ENCODE measurements at places on chromosomes 1 and 21. TPM values are rescaled to one million over a fixed set of nuclear protein-coding genes. Genes with fewer than 3 reads are reported as not detected.

DNA sequence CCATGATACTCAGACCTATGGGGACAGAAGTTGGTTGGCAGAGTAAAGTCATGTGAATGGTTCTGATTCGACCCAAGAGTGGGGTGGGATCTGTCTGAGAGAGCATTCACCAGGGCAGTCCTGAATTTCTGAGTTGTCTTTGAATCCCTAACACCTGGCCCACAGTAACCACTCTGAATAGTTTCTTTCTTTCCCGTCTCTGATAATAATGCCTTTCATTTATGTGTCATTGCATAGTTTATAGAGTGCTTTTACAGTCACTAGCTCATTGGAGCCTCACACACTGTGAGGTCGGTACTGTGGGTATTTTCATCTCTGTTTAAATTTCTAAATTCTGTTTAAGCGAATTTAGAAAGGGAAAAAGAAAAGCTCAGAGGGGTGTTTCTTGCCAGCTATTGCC lies 147.1 kb downstream of the C1orf21 start:
- no peak for DNase-seq

DNA sequence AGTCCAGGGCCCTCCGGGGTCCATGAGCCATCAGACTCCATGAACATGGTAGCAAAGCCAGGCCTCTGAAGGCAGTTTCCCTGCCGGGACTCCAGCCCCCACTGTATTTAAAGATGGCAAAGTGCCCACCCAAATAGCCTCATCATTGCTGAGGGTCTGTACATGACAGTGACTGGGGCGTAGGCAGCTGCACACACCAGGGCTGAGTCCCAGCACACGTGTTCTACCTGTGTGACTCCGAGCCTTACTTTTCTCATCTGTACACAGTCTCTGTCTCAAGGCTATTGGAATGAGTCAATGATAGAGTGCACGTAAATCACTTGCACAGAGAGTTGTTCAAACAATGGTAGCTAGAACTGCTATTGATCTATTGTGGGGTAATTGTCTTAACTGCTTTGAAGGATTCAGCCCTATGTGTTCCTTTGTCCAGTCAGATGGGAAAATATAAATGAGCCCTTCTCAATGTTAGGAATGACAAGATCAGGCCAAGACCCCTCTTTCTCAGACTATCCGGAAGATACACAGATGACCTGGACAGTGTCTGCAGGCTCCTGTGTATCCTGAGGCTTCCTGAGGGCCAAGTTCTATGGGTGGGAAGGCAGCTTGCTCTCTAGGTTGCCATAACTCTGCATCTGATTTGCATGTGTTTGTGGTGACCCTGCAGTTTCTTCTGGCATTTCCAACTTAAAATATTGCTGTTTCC lies 48.9 kb downstream of the RASSF5 start:
- DNase-seq: no peak

Gene CRABP2
- total RNA-seq: 88.7 TPM

Gene EXTL1
- 4.3 TPM for total RNA-seq

DNA sequence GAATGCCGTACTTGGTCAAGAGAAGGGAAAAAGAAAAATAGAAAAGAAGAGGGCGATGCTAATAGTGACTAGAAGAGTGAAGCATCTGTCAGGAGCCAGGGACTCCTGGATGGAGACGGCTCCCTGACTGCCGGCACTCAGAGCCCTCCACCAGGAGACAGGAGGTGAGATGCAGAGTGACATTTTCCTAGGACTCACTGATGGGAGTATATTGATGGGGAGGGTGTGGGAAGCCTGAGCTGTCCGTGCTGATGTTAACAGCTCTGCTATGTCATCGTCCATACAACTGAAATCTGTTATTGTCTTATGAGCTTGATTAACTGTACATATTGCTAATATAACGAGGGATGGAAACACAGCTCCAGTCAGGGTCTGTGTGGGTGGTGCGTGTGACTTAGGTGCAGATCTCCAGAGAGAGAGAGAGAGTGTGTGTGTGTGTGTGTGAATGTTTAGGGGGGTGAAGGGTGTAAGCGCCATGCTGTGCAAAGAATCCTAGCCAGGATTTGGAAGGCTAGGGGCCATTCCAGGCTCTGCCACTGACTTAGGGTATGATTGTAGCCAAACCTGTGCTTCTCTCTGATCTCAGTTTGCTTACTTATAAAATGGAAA lies 123.0 kb upstream of the KLHDC7A start:
- no peak for DNase-seq

- DNase-seq: no peak
These were observed 13.0 kb downstream of the FAM229A start for GRCh38 chr1:32349211-32349708.

Gene PROX1
- total RNA-seq: 0.32 TPM

GRCh38 chr1:36754366-36754765 lies 271.7 kb upstream of the CSF3R start:
- peak; percentile 29 for DNase-seq

Gene FAM78B
- total RNA-seq: 0.13 TPM

- DNase-seq: no peak
These were observed 327.3 kb downstream of the TTLL7 start for GRCh38 chr1:83671586-83671985.

- DNase-seq: no peak
These were observed 522 bp downstream of the TEX35 start for GRCh38 chr1:178513278-178513983.

DNA sequence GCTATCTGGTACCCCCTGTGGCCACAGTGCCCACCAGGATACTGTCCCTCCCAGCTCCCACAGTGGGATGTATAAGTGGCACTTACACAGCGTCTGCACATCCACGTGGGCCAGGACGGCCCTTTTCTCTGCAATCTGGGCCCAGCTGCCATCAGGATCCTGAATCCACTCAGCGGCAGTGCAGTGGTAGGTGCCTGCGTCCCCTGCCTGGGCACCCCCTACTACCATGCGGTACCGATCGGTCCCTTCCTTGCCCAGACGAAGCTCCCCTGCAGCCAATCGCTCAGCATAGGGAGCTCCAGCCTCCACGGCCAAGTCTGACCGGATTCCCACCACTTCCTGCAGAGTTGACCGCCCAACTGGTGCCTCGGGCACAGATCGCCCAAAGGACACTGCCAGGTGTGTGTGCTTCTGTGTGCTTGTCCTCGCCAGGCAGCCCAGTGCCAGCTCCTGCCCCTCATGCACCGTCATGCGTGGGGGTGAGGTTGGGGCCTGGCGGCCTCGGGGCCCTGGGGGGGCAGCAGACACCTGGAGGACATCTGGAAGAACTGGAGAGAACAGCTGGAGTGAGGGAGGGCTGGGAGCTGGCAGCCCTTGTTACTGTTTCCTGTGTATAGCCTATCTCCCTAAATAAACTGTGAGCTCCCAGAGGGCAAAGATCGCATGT lies 4.7 kb downstream of the IGSF8 start:
- DNase-seq: peak; percentile 75

Gene CFHR3
- total RNA-seq: not detected

Gene TP73
- 0.58 TPM for total RNA-seq

DNA sequence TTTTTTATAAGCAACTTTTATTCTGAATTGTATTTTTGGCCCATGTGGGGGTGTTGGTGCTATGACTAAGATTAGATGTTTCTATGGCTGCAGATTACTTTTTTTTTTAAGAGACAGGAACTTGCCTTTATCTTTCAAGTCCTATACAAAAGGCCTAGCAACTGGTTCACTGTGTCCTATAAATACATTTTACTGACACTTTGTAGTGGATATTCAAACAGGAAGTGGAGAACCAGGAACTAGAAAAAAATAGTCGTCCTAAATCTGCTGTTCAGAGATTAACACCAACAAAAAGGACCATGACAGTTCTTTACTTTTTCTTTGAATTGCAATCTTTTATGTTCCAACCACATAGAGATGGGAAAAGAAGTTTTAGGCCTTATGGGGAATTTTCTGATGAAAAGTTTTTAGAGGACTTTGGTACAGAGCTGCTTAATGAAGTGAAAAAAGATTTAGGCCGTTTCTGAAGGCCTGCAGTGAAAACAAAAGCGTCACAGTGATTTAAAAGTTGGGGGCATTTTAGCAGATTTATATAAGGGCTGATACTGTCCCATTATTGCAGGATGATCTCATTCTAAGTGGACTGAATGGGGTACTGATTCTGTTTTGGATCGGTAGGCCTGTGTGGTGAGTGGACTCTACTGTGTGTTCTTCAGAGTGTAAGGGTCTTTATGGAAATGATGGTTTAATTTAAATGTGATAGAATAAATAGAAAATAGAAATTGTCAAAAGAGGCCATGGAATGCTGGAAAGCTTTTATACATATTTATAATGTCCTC lies 136.4 kb upstream of the DEPDC1 start:
- DNase-seq: no peak

Gene TRIM63
- total RNA-seq: 0.70 TPM

DNA sequence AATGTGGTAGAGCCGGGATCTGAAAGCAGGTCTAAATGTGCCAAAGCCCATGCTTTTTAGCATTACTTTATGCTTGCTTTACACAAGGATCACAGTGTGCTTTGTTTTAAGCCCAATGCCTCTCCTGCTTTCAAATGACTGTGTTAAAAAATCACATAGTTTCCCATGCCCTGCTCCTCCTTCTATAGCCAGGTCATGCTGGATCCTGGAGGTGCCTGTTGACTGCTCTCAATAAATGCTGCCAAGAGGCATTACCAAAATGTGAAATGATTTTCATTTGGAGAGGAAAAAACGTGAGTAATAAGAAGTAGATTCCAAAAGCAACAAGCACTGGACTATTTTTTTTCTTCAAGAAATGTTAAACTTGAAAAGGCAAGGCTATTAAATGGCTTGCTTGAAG lies 420.7 kb upstream of the USP24 start:
- no peak for DNase-seq

GRCh38 chr1:5490635-5491034 lies 501.6 kb downstream of the NPHP4 start:
- DNase-seq: no peak

GRCh38 chr1:205858141-205858961 lies 8.4 kb upstream of the PM20D1 start:
- no peak for DNase-seq

- no peak for DNase-seq
These were observed 46.1 kb upstream of the TARS2 start for GRCh38 chr1:150441121-150441520.

DNA sequence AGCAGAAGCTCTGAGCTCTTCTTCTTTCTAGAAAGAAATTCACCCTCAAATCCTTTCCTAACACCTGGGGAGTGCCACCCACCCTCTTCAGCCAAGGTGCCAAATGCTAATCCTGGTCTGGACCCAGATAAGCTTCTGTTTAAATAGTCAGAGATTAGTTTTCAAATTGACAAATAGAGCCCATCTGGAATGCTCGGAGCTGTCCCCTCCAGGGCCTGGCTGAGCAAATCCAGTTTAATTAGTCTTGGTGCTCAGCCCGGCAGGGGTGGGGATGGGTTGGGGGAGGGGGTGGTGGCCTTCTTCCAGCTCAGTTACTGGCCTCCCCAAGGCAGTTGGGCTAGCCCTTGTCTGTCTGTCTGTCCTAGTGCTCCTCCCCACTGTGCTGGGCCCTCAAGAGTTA lies 269.5 kb downstream of the GRIK3 start:
- no peak for DNase-seq

Gene RHD
- total RNA-seq: not detected

DNA sequence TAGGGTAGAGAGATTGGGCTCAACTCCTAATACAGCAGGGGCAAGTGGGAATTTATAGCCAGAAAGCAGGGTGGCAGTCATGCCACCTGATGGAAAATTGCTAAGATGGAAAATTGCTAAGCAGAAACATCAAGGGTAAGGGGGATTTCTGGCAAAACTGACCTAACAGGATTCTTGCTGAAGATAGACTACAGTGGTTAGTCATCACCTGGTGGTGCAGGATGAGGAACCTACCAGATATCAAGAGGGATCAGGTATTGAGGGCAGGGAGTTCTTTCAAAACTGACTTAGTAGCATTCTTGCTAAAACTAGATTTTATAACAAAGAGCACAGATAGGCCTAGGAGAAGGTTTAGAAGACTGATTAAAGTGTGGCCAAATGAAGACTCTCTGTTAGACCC lies 292.9 kb downstream of the PLPP3 start:
- DNase-seq: no peak

GRCh38 chr1:169086603-169087455 lies 19.7 kb upstream of the ATP1B1 start:
- DNase-seq: no peak

Gene SLFNL1
- not detected for total RNA-seq

Gene FALEC
- total RNA-seq: not detected

- DNase-seq: no peak
These were observed 14.3 kb upstream of the OLIG2 start for GRCh38 chr21:33011462-33011861.

GRCh38 chr1:228397966-228398365 lies 8.7 kb downstream of the TRIM11 start:
- DNase-seq: no peak

DNA sequence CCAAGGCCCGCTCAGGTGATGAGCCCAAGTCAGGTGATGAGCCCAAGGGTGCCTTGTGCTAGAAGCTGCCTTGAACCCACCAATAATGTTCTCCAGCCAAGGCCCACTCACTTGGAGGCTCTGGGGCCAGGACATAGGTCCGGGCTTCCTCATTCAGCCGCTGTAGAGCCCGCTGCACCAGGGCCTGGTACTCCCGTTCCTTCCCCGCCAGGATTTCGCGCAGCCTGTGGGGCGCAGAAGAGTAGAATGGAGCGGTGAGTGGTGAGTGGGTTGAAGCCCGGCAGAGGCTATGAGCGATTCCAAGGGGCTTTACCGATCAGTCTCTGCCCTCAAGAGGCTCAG lies 10.5 kb downstream of the MAP3K6 start:
- no peak for DNase-seq

Gene TMEM79
- total RNA-seq: 1.7 TPM

DNA sequence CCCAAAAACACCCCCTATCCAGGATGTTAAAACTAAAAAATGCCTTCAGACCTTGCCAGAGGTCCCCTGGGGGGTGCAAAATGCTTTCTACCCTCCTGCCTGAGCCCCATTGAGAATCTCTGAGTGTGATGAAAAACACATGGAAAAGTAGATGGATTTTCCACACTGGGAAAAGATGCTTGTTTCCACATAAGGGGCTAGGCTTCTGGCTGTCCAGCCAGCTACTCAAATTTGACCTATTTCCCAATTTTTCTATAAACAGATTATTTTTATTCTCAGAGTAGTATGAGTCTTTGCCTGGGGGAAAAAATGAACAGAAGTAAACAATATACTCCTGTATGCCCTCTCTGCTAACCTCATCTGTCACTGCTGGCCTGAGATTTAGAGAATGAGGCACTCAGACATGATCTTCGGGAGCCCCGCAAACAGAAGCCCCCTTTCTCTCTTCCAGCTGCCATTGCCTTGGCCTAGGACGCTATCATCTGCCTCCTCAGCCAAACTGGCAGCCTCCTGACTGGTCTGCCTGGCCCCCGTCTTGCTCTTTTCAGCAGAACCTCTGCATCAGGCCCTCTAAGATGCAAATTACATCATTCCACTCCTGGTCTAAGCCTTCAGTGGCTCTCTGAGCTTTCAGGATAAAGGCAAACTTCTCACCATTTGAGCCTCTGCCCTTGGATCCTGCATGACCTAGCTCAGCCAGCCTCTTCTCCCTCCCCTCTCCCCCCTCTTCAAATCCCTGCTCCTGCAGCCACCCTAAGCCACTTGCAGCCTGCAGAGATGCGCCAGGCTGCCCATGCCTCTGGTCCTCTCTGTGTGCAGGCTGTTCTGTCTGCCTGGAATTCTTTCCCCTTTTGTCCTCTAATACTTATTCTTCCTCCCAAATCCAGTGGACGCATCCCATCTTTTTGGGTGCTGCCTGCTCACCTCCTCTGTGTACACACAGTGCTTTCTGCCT lies 39.7 kb upstream of the TMEM125 start:
- DNase-seq: no peak

GRCh38 chr1:200731654-200732332 lies 6.9 kb upstream of the CAMSAP2 start:
- DNase-seq: no peak

Gene LINGO4
- total RNA-seq: not detected

Data from chondrocyte (in vitro differentiated cells).